ENCODE measurements at places on chromosomes 6 and 20. TPM values are rescaled to one million over a fixed set of nuclear protein-coding genes. Genes with fewer than 3 reads are reported as not detected.

- peak; percentile 2 for DNase-seq
Measured at GRCh38 chr6:91299544-91300491, 712.9 kb upstream of the MAP3K7 start.

DNA sequence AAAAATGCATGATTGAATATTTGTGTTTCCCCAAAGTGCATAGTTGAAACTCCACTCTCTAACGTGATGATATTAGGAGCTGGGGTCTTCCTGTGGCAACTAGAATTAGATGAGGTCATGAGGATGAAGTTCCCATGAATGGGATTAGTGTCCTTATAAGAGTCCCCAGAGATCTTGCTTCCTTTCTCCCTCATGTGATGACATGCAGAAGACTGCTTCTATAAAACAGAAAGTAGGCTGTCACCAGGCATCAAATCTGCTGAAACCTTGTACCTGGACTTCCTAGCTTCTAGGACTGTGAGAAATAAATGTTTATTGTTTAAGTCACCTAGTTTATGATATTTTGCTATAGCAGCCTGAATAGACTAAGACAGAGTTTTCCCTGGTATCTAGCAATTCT, 586.5 kb upstream of the EPHA7 start:
- DNase-seq = no peak

GRM1 gene
- 0.02 TPM for total RNA-seq

- peak; percentile 67 for DNase-seq
Measured at GRCh38 chr6:88780714-88781389, 182.6 kb downstream of the RNGTT start.

GRCh38 chr6:106098383-106099234, 12.5 kb downstream of the PRDM1 start:
- DNase-seq = no peak

PNLDC1 gene
- not detected for total RNA-seq

GRCh38 chr20:18728870-18729224, 84.7 kb upstream of the SCP2D1 start:
- DNase-seq = no peak

ZC3H12D gene
- total RNA-seq = 0.17 TPM

GRCh38 chr6:49923826-49924225, 40.1 kb downstream of the DEFB114 start:
- DNase-seq = peak; percentile 1

DNA sequence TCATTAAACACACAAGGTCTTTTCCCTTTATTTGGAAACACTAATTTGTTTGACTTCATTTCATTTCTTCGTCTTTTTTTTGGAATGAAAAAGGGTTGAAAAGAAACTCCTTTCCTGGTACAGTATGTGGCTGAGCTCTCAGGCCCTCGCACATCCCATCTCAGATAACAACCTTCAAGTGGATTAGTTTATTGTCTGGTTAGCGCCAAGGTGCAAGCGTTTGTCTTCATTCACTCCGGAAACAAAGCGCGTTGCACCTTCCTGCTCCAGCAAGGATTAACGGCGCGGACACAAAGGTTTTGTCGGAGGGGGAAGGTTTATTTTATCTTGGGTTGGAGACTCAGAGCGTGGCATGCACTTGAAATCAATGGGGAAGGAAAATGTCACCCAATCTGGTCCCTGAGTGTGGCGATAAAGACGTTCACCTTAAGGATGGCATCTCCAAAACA, 5.3 kb upstream of the NKX2-2 start:
- DNase-seq = no peak

All from M059J (cell line).